T-helper 2 cell (primary cell): ENCODE measurements at places on chromosomes 3 and 15.

- no peak for DNase-seq
Measured at GRCh38 chr15:58854593-58854992, 78.9 kb downstream of the SLTM start.

GRCh38 chr3:128418900-128419299 lies 47.8 kb downstream of the DNAJB8 start:
- DNase-seq = no peak

DNA sequence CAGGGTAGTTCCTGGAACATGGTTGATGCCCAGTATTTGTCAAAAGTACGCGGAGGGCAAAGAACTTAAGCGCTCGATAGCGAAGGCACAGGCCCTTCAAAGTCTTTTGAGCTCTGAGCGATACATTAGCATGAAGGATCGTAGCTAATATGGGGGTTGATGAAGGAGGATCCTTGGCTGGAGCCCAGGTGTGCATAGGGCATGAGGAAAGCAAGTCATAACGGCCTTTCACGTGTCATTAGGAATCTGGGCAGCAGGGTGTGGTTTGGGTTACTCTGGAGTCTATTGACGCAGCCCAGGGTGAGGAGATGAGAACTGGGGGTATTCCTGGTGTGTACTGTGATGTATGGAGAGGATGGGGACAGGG lies 31.7 kb downstream of the SPINK8 start:
- no peak for DNase-seq

- no peak for DNase-seq
Measured at GRCh38 chr15:92541291-92542200, 114.0 kb downstream of the FAM174B start.

DNA sequence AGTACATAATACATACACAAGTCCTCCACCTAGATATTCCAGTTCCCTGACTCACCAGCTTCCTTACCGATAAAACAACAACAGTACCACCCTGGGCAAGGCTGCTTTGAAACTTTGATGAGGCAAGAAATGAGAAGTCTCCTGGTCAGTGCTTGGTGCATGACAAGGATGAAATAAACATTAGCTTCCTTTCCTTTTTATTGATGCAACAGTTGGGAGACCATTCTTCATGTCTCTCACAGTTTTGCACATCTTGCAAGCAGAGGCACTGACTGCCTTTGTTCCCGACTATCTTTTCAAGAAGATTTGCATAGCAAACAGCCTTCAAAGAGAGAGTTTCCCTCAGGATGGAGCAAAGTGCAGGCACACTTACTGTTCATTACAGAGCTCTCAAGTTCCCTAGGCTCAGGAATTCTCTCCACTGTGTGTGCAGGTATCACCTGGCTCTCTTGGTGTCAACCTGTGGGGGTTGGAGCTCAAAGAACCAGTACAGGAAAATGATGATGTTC lies 65.2 kb downstream of the MYLK start:
- no peak for DNase-seq

DNA sequence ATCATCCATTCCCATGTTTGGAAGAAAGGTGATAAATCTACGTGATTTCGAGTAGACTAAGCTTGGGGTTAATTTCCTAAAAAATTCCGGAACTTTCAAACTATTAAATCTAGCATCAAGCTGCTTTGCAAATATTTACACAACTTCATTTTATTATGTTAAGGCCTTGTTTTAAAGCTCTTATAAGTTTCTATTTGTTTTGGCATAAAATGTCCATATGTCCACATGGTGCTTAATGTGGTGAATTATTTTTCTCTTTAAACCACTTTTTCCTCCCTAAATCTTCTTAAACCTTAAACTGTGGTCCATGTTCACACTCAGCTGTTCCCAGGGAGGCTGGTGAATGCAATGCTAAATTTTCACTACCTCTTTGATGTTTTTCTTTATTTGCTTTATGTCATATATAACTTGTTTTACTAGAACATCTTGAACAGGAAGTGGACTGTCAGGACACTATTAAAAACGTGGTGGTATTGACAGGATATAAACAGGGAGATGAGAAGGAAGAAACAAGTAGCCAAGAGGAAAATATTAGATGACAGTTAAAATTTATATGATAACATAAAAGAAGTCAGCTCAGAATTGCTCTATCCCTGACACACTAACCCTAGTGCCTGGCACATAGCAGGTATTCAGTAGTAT lies 72.5 kb upstream of the AGTR1 start:
- no peak for DNase-seq

- no peak for DNase-seq
Measured at GRCh38 chr15:29299331-29299730, 29.7 kb upstream of the NSMCE3 start.

DNA sequence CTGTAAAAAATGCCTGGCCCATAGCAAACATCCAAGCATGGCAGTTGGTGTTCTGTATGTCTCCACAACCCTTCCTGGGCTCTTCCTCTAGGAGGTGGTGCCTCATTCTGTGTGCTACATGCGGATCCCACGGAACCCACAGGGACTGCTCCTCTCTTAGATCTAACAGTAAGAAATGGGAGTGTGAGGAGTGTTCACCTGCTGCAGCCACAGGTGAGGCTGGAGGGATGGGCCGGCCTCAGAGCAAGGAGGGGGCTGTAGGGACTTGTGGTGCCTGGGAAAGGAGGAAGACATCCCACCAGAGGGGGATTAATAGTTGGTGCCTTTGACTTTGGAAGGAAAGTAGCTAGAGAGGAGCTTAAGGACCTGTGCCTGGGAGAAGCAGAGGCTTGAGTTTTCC lies 22.2 kb downstream of the SEMA3G start:
- DNase-seq = no peak

DNA sequence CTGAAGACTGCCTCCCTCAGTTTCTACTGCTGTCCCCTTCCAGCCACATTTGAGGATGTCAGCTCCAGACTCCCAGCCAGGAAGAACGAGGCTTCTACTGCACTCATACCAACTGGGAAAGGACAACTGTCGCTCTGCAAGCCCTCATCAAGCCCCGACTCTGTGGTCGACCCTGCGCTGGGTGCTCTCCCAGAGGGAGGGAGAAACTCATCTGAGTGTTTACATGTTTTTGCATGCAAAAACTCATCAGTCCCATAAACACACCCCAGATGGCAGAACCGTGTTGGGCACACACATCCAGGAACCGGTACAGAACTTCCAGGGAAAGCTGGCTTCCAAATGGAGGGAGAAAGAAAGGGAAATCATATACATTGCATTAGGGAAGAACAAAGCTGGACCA lies 43.5 kb downstream of the ADAMTS17 start:
- DNase-seq = no peak

DNA sequence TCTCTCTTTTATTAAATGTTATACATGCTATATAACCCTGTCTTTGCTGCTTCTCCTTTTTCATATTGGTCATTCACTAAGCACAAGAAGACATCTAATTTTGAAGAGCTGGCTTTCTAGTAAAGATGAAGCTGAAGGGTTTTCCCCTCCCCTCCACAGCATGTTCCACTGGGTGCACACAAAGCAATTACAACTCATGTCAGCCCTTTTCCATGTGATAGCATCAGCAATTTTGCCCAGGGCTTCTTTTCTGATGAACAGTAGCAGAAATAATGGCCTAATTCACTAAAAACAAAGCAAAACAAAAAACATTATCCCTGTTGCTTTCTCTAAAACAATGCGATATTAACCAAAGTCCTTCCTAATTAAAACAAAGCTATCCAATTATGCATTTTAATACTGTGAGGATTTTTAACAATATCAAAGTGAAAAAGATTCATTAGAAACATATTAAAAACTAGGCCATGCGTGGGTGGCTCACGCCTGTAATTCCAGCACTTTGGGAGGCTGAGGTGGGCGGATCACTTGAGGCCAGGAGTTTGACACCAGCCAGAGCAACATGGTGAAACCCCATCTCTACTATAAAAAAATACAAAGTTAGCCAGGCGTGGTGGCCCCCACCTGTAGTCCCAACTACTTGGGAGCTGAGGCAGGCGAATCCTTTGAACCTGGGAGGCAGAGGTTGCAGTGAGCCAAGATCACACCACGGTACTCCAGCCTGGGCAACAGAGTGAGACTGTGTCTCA lies 12.2 kb upstream of the PIK3R4 start:
- DNase-seq = no peak

- DNase-seq = no peak
Measured at GRCh38 chr15:98384328-98385029, 263.9 kb upstream of the IGF1R start.

- no peak for DNase-seq
Measured at GRCh38 chr3:103794656-103795055, 1359.8 kb downstream of the ZPLD1 start.

DNA sequence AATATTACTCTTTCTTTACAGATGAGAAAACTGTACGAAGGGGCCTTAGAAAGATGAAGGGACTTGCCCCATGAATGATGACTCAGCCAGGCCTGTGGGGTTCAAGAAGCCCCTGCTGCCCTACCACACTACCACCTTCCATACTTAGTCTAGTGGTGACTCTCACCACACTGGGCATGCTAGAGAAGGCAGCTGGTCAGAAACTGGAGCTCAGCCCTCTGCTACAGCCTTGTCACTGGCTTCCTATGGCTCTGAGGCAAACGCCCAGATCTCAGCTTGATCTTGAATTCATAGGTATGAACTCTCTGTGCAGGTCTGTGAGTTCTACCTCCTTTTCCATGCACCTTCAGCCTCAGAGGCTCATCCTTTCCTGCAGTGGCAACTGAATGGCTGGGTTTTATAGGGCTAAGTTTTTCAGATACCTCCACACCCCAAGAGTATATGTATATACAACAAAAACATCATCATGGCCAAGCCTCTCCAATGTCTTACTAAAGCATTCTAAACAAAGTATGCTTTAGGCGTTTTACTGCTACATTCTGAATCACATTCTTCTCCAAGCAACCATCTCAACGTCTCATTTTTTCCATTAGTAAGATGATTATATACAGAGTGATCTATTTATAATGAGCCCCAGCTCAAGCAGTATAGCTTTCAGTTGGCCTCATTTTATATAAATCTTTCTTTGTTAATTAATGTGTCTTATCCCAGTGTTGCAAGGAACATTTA lies 234.1 kb downstream of the GREM1 start:
- no peak for DNase-seq

DNA sequence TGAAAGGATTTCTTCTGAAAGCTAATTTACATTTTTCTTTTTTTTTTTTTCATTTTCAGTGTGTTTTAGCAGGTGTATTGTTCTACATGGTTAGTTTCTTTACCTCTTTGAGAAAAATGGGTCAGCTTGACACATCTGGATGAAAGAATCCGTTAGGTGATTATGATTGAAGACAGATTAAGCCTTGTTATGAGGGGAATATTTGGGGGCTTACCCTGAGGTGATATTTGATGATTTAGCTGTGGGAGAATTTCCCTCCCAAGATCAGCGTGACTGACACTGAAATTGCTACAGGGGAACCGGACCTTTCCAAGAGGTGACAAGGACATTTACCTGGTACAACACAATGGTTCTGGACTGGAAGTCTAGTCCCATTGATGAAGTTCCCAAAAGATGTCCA lies 147.5 kb downstream of the NFKBIZ start:
- DNase-seq = no peak

GRCh38 chr3:124277144-124277890 lies 285.4 kb upstream of the ROPN1 start:
- DNase-seq = no peak

GRCh38 chr3:8112587-8112986 lies 389.0 kb upstream of the LMCD1 start:
- no peak for DNase-seq

DNA sequence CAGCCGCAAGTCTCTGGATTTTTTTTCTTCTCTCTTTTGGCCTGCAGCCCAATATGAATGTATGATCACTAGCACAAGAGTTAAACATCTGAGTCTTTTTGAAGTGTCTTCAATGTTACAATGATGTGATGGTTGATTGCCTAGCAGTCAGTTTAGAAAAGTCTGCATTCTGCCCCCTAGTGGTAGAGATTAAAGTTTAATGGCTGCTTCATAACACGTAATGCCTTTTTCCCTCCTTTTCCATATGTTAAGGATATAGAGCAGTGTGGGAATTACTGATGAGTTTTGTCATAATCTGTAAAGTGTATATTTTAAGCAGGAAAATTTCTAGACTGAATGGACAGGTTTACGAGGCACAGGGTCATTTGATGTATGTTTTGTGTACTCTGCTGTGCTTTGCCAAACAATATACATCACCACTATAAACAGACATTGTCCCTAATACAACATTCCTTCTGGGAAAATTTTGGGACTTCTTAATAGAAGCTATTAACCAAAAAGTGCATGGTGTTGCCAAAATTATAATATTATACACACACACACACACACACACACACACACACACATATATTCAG lies 1038.5 kb upstream of the NR2F2 start:
- DNase-seq = no peak

DNA sequence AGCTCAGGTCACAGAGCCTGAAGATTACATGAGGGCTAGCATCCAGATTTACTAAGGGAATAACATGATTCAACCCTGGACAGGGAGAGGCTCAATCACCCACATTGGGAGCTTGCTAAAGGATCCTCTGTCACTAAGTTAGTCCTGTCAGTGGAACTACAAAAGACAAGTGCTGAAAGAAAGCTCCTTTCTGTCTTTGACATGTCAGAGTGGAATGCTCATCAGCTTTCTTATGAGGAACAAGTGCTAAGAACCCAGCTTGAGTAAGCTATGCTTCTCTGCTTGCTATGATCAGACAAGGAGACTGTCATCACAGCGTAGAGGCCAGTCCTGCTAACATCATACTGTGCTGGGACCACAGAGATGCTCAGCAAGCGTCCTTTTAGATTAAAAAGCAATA lies 74.5 kb downstream of the MB21D2 start:
- no peak for DNase-seq

DNA sequence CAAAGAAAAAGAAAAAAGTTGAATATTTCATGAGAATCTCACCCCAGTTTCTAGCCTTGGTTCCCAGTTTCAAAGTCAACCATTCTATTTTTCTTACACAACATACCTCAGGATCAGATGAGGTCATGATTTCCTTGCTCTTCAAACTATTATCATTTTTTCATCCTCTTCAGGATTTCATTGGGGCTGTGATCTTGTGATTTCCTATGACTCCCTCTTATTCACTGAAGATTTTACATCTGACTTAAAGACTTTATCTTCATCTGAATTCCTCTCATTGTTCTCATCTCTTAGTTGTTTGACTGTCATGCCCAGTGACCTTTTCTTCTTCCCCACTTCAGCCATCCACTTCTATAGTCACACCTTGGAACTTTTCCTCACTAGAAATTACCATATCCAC lies 3.1 kb upstream of the C3orf33 start:
- no peak for DNase-seq

DNA sequence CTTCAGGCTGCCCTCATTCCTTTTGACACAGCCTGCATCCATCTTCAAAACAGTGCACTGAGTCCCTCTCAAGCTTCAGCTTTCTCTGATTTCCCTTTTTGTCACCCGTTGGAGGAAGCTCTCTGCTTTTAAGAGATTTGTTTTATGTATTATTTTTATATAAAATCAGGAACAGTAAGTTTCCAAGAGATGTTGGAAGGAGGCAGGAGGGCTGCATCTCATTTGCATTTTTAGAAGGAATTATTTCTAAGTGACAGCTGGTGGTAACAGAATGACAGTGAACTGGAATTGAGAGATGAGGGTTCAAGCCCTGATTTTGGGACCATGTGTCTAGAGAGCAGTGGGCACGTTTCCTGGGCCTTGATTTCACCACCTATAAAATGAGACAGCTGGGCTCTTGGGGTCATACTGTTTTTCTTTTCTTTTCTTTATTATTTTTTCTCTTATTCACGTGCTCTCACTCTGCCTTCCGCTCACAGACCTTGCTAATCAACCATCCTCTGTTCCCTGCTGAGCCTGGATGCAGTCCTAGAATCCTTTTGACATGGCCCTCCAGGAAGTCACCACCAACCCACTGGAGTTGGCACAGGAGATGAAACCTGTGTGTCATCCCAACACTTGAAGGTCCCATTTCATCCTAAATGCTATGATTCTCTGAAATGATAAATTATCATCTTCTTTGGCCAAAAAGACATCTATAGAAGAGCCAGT lies 148.6 kb downstream of the CACNA2D3 start:
- DNase-seq = no peak
